ENCODE measurements at places on chromosomes 7 and 10. TPM values are rescaled to one million over a fixed set of nuclear protein-coding genes. Genes with fewer than 3 reads are reported as not detected.

The SYCE1 gene
- not detected for total RNA-seq

GRCh38 chr10:63261496-63261895, 128.4 kb downstream of the NRBF2 start:
- DNase-seq, result peak; percentile 32

The PNLIPRP1 gene
- total RNA-seq, result not detected

DNA sequence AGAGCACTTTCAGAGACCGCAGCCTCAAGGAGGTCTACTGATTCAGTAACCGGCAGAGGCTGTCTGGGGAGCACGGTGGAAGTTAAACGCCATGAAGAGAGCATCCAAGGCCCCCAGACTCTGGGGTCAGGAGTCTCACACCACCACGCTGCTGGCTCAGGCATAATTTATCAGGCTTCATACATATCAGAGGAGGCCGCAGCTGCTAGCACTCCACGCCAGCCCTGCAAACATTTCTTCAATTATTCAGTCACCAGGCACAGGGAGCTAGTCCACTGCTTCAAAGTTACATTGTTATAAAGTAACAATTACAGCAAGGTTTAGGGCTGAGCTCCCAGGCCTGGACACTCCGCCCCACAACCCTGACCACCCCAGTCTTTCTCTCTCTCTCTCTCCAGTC, 97.8 kb downstream of the PAXIP1 start:
- no peak for DNase-seq

The CYP2C19 gene
- total RNA-seq, result not detected

The GRID2IP gene
- total RNA-seq, result not detected

The NPSR1 gene
- total RNA-seq, result not detected

GRCh38 chr7:142506601-142507000, 242.7 kb upstream of the PRSS1 start:
- DNase-seq, result no peak

The BMS1 gene
- 36.6 TPM for total RNA-seq

The SHH gene
- total RNA-seq, result 0.11 TPM

The TEX36 gene
- total RNA-seq, result not detected

The HSPA12A gene
- 1.8 TPM for total RNA-seq

GRCh38 chr7:36533717-36534116, 144.1 kb downstream of the ANLN start:
- DNase-seq, result no peak

DNA sequence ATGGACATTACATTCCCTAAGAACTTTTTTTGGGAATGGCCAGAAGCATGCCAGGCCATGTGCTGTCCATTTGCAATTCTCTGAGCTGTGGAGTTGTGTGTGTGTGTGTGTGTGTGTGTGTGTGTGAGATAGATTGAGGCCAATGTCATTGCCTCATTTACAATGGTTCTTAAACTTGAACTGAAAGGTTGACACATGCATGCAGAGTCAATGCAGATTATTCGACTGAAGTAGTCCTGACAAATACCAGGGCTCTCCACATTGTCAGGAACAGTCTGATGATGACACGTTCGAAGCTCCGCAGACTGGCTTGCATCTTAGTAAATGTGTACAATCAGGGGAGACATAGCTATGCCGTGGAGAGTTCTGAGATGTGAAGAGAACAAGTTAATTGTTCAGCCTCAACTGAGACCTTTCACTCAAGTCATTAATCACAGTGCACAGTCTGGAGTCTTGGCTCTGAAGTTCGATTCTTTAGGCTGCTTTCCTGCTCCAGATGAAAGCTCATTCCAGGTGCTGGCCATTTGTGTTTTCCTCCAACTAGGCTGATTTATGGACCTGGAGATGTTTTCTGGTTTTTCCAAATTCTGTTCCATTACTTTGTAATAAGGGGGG, 921.9 kb downstream of the LRMDA start:
- DNase-seq, result no peak

- DNase-seq, result no peak
These were observed 80.2 kb downstream of the DKK1 start for GRCh38 chr10:52394246-52394645.

- no peak for DNase-seq
These were observed at the start of gene CRTAC1 for GRCh38 chr10:98030093-98030821. Gene CRTAC1, minus strand, starts transcription at chr10:98030621. Its CDS starts 149 bp downstream, at chr10:98030472.

DNA sequence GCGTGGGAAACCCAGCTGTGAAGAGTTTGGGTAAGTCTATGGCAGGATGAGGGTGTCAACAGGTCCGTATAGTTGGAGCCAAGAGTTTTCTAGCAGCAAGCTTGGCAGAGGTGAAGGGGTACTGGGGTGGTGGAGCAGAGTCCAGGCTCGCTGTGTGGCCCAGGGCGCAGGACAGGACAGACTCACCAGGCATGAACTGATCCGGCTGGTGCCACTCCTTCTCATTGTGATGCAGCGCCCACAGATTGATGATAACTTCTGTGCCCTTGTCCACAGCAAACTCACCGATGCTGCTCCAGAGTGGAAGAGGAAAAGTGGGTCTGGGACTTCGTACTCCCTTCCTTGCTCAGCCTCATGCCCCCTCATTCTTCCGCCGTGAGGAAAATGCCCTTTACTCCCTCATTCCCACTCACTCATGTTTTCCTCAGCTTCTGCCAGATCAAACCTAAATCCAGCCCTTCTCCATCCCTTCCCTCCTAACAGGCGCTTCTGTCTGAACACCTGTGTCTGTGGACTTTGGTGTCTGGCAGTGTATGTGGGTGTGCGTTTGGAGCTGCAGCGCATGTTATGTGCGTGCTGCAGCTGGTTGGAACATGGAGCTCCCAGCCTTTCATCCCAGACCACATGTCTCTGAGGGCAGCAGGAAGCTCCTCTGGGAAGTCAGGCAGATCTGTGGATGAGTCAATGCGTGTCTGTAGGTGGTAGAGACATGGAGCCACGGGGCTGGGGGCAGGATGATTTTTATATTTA, 5.7 kb downstream of the CYP17A1 start:
- DNase-seq, result no peak

- no peak for DNase-seq
These were observed 482.1 kb upstream of the AKR1E2 start for GRCh38 chr10:4343873-4344272.

GRCh38 chr7:30923774-30924413, 12.2 kb downstream of the AQP1 start:
- no peak for DNase-seq

The ACTR3C gene
- 10.8 TPM for total RNA-seq

- DNase-seq, result no peak
These were observed 196.2 kb upstream of the SMIM30 start for GRCh38 chr7:113314594-113314993.

GRCh38 chr7:29499932-29500331, 63.7 kb upstream of the PRR15 start:
- no peak for DNase-seq

GRCh38 chr7:4282434-4283223, 399.5 kb upstream of the FOXK1 start:
- DNase-seq, result peak; percentile 90

- no peak for DNase-seq
These were observed 5.1 kb downstream of the RRP12 start for GRCh38 chr10:97396056-97396455.

DNA sequence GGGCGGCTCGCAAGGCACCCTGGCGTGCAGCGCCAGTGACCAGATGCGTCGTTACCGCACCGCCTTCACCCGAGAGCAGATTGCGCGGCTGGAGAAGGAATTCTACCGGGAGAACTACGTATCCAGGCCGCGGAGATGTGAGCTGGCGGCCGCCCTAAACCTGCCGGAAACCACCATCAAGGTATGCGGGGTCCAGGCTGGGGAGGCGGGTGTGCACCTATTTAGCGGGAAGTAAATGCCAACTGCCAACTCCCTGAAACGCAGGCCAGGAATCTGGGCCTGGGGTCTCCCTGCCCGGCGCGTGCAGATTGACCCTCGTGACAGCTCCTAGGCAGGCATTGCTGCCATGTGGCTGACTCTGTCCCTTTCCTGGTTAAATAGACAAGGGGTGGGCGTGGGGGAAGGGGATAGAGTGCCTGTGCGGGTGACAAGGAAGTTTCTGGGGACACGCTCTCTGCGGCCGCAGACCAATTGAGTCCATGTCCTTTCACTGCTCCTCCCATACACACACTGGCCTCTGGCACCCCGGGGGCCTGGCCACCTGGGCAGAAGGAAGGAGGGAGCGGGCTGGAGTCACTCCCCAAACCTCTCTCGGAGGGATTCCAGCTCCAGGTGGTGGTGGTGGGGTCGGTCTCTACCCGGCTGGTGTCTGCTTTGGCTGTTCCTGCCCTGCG, 2.7 kb downstream of the EVX1 start:
- no peak for DNase-seq

DNA sequence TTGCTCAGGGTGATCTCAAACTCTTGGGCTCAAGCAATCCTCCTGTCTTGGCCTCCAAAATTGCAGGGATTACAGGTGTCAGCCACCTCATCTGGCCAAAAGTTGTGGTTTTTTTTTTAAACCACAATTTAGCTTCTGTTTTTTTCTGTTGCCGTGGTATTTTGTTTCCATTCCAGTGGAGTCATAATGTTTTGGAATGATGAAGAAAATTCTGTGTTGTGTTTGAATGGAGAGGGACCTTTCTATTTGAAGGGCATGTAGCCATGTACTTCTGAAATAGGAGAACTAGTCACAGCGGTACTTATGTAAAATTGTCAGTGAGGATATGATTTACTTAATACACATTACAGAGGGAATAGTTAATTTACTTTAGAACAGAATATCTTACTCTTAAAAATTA, 201.3 kb downstream of the ARL4A start:
- no peak for DNase-seq

- no peak for DNase-seq
These were observed 3.8 kb downstream of the STMP1 start for GRCh38 chr7:135666156-135666555.

- DNase-seq, result no peak
These were observed 99.0 kb upstream of the PDE1C start for GRCh38 chr7:32169228-32169627.

- DNase-seq, result peak; percentile 41
These were observed 236.3 kb upstream of the CTBP2 start for GRCh38 chr10:125396676-125397075.

The PLA2G12B gene
- not detected for total RNA-seq

- no peak for DNase-seq
These were observed 10.7 kb upstream of the COBL start for GRCh38 chr7:51327287-51327717.

The STEAP1B gene
- 0.47 TPM for total RNA-seq

DNA sequence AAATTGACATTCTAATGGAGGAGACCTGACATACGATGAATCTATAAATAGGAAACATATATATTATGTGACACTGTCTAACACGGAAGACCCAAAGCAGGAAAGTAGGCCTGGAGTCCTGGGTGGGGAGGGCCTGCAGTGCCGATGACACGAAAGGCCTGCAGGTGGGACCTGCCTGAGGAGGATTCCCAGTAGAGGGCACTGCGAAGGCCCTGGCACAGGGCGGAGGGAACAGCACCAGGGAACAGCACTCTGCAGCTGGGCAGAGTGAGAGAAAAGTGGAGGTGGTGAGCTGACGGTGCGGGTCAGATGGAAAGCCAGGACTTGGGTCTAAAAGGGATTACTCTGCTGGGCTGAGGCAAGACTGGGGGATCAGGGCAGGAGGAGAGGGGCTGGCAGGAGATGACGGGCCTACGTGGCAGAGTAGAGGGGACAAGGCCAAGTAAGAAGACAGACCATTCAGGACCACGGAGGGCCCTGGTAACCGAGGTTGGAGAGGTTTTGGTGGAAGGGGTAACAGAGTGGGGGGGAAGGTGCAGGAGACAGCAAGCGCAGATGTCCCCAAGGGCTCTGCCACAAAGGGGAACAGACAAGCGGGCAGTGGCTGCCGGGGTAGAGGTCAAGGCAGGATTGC, 8.1 kb downstream of the ZNF746 start:
- DNase-seq, result peak; percentile 31

The CYP3A4 gene
- not detected for total RNA-seq

The ZNF853 gene
- 1.0 TPM for total RNA-seq

- no peak for DNase-seq
These were observed 453.7 kb upstream of the MKI67 start for GRCh38 chr10:128579901-128580300.

DNA sequence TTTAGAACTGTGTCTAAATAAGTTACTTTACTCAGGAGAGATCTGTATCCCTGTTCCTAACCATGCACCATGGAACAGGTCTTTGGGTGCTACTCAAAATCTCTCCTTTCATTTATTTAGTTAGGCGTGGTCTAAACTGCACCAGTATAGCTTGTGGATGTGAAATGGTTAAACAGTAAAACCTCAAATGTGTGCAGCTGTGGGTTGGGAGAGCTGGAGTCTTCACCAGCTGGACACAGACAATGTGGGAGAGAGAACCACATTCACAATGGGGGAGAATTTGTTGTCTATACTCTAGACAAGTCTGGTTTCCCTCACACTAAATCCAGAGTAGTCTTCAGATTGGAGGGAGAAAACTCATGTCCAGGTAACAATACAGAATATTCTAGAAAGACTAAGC, 31.2 kb upstream of the IKZF1 start:
- no peak for DNase-seq

DNA sequence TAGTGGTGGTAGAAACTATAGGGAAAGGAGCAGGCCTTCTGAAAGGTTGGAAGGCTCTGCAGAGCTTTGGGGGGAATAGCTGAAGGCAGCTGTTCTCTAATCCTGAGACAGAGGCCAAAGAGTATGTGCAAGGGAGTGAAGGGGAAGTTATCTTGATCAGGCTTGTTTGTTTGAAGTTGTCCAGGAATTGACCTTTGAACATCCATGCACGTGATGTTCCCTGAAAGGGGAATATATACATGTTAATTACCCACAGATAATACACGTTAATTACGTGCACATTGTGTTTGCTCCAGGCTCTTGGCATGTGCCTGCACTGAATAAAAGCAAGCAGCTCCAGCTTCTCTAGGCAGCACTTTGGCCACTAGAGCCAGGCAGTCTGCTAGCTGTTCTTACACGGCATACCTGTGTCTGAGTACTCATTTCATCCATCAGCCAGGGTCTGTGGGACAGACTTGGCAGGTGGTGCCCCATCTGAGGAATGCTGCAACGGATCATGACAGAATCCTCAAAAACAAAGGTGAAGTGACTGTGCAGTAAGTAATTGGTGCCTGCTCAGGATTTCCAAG, 18.0 kb upstream of the STARD3NL start:
- DNase-seq, result no peak

GRCh38 chr7:115910541-115911164, 119.9 kb downstream of the TFEC start:
- DNase-seq, result peak; percentile 53

GRCh38 chr10:15393139-15393825, 22.2 kb upstream of the FAM171A1 start:
- no peak for DNase-seq

The WIPF3 gene
- 3.3 TPM for total RNA-seq

The AASS gene
- 1.3 TPM for total RNA-seq

DNA sequence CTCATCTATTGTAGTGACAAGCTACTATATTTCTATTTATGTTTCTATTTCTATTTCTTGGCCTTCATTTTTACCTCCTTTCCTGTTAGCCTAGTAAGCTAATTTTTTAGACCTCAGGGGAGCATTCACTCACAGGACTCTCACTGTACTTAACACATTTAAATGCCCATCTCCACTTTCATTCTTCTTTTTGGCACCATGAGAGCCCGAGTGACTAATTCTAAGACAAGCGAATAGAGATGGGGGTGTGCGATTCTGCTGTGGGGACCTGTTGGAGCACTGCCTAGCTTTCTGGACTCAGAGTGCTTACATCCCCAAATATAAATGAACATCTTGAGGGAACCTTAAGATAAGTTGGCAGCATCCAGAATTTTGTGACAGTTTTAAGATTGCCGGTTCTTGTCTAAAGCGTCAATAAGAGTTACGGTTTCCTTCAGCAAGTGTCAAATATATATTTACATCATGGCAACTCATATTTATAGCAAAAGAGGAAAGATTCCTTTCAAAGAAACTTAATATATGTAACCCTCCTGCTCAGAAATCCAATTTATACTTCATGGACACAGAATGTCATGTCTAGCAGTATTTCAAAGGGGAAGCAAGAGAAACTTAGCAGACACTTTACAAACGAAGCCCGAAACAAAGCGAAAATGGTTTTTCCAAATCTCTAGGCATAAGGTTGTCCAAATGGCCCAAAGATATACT, 54.1 kb upstream of the AFAP1L2 start:
- DNase-seq, result no peak

Data from PC-3 (cell line).